PC-3 (cell line): ENCODE measurements at places on chromosomes 6 and 20.

GRCh38 chr6:128305976-128306375 is 214.4 kb downstream of the PTPRK start:
- no peak for DNase-seq

GRCh38 chr6:79863566-79863965 is 83.8 kb downstream of the ELOVL4 start:
- DNase-seq: no peak

GRCh38 chr20:36463212-36464061 is 77.9 kb upstream of the MYL9 start:
- no peak for DNase-seq

GRCh38 chr6:16060039-16060438 is 68.8 kb upstream of the MYLIP start:
- DNase-seq: no peak

DNA sequence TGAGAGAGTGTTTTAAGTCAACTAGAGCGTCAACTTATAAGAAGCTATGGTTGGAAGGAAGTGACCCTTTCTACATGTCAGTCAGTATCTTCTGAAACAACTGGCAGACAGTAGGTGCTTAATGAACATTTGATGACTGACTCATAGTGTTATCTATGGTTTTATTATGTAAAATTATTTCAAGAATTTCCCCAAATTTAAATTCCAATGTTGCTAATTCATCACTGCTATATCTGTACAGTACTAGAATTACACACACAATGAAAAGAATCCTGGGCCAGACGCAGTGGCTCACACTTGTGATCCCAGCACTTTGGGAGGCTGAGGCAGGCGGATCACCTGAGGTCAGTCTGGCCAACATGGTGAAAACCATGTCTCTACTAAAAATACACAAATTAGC is 721.4 kb upstream of the FLRT3 start:
- DNase-seq: no peak

DNA sequence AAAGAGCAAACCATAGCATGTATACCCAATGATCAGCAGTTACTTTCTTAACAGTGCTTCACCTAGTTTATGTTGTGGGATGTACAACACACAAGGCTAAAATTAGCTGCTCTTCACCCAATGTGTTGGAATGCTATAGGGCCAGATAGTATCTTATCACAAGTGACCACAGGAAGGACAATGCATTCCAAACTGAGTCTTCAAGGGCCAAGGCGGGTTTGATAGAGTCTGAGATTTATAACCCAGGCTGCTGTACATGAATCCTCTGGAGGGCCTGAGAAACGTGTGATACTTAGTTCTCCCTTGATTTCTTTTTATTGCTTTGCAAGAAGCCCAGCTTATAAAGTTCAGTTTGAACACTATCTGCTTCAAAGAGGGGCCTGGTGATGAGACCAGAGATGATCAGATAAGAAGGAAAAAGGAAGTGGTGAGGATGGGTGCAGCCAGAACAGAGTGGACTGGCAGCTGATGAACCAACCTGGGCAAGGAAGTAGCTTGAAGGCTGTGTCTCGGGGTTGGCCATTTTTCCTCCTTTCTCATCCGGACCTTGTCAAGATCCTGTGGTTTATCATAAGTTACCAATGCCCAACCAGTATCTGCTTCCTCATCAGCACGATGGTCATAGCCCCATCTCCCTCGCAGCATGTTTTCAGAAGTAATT is 62.2 kb upstream of the BMP2 start:
- peak; percentile 22 for DNase-seq

DNA sequence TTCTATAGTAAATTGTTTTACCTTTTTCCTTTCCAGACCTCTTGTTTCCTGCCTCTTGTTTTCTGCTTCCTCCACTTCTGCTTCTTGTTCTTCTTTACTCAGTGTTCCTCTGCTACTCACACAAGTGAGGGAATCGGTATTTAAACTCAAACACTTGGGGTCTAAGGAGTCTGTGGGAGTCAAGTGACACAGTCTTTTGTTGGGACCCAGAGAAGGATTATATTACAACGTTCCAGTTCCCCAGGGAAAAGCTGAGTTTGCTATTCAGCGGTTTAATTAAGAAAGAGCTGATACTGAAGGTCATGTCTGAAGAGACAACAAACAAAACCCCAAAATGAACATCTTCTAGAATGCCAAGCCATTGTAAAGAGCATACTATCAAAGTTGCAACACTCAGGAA is 107.8 kb upstream of the CITED2 start:
- no peak for DNase-seq

- peak; percentile 75 for DNase-seq
These were observed 102.1 kb downstream of the FLRT3 start for GRCh38 chr20:14235355-14235754.

DNA sequence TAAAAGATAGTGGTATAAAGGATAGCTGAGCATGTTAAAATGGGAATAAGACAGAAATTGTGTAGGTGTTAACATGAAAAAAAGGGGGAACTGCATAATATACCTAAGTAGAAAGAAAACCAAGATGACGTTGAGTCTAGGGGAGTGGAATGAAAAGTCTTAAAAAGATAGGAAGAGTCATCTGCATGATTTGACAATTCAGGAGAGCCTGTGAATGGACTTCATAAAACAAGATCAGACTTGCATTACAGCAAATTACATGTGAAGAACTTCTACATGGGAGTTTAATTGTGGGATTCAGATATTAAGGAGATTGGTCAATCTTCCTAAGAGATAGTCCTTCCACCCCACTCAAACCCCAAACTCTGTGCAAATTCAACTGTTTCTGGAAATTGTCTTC is 85.5 kb downstream of the WASF1 start:
- no peak for DNase-seq

- no peak for DNase-seq
These were observed 61.2 kb upstream of the RNF217 start for GRCh38 chr6:124901084-124901483.

- DNase-seq: no peak
These were observed 9.4 kb downstream of the HM13 start for GRCh38 chr20:31523361-31524283.

GRCh38 chr6:7921632-7922092 is 11.1 kb upstream of the TXNDC5 start:
- no peak for DNase-seq

GRCh38 chr6:2853769-2854395 is 12.2 kb upstream of the SERPINB1 start:
- peak; percentile 95 for DNase-seq

DNA sequence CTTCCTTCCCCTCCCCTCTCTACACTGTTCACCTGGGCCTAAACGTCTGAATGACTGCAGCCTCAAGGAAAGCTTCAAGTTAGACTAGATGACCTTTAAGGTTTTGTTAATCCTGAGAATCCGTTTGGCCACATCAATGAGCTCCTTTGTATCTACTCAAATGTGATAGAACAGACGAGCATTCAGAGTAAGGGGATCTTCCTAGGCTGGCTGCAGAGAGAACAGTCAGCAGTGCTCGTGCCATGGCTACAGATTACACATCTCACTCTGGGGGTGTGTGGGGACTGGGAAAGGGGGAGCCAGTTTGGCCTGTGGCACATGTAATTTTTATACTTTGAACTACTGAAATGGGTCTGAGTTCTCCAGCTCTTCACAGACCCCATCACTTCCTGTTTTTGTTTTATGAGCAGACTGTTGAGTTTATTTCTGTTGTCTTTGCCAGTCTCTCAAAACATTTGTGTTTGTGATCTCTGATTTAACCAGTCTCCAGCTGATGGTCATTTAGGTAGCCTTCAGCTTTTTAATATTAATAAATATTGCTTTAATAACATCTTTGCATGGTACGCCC is 50.9 kb downstream of the KCNS1 start:
- DNase-seq: no peak
